Right renal cortex interstitium (tissue), 3 donors: ENCODE measurements at places on chromosomes 11 and 22. TPM values are rescaled to one million over a fixed set of nuclear protein-coding genes. Genes with fewer than 3 reads are reported as not detected.

LDHAL6A gene
- polyA plus RNA-seq: 0.44 TPM

DNA sequence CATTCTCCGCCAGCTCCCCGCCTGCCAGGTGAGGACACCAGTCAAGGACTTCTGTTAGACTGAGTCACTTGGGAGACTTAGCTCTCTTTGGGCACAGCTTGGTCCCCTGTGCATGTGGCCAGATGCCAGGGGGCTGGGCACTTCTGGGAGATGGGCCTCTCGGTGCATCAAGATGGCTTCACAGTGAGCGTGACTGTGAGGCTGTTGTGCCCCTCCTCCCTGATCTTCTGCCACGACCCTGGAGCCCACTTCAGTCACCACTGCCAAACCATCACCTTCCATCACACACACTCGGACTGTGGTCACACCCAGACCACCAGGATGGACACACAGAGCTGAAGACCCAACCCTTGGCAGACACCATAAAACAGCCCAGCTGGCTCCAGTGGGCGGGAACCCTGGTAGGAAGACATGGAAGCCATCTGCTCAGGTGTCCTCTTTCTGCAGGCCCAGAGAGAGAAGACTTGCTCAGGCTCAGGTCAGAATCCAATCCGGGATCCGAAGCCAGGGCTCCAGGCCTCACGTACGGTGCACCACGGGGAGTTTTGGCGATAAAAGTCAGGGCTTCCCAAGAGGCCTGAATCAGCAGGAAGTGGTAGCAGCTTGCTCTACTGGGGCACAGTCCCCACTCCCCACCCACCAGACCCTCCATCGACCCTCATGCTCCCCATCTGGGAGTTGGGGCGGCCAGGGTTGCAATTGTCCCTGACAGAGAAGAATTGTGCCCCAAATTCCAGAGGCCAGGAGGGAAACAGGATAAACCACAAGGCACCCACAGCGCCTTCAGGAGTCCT lies 29.8 kb upstream of the CD5 start:
- DNase-seq: no peak

- no peak for DNase-seq
These were observed 417.0 kb upstream of the DDI1 start for GRCh38 chr11:103619480-103619879.

DNA sequence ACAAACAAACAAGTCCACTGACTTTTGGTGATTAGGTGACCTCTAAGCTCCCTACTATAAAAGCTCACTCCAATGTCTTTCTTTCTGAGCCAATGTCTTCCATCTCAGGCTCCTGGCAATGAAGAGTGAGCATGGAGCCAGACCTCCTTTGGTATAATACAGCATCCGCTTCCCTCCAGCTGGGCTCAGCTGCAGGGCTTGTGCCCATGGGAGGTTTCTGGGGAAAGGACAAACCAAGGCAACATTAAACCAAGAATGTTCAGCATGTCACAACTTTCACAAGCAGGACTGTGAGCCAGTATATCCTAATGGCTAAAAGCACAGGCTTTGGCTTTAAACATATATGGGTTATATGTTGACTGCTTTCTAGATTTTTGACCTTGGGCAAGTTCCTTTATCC lies 58.8 kb downstream of the EHF start:
- DNase-seq: no peak

- no peak for DNase-seq
These were observed 35.1 kb downstream of the HIPK3 start for GRCh38 chr11:33292311-33292710.

- no peak for DNase-seq
These were observed 46.9 kb upstream of the CEP126 start for GRCh38 chr11:101867951-101868350.
